ENCODE measurements at places on chromosomes 11 and 22.

DNA sequence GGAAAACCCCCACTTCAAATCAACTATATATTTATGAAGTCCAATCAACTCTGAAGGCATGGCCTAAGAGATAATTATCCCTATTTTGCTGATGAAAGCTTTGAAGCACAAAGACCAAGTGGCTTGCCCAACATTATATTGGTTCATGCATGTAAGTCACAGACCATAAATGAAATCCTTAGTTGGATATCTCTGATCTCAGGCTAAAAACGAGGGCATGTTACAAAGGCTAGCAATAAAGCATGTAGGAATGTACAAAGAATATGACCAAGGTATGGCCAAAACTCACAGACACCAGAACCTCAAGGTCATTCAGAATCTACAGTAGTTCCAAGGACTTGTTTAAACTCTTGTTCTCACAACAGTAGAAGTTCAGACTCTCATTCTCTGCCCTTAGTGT, 100.2 kb upstream of the SESN3 start:
- no peak for DNase-seq

- DNase-seq = no peak
Measured at GRCh38 chr22:22798232-22798616, 89.4 kb upstream of the IGLL5 start.

DNA sequence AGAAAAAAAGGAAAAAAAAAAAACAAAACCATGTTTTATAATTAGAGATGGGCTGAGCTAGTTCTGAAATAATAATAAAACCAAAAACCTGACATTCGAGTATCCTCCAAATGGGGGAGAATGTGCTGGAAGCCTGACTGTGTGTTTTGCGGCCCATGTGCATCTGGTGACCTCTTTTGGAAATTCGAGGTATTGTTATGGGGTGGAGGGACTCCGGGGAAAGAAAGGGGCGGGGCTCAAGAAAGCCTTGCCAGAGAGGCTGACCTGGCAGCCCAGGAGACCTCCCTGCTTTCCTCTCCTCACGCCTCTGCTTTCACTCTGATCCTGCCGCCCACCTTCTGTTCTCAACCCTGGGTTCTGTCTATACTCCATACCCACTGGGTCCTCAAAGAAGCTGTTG, 72.9 kb downstream of the CTTN start:
- DNase-seq = no peak

DNA sequence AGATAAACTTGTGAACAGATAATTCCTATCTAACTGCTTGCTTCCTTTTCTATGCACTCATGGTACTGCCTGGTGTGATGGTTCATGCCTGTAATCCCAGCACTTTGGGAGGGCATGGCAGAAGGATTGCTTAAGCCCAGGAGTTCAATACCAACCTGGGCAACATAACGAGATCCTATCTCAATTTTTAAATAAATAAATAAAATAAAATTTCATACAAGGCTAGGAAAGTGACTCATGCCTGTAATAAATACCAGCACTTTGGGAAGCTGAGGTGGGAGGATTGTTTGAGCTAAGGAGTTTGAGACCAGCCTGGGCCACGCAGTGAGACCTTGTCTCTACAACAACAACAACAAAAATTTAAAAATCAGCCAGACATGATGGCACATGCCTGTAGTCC, 166.6 kb downstream of the COMMD9 start:
- no peak for DNase-seq

GRCh38 chr11:114326776-114327175, 30.6 kb downstream of the NNMT start:
- no peak for DNase-seq

DNA sequence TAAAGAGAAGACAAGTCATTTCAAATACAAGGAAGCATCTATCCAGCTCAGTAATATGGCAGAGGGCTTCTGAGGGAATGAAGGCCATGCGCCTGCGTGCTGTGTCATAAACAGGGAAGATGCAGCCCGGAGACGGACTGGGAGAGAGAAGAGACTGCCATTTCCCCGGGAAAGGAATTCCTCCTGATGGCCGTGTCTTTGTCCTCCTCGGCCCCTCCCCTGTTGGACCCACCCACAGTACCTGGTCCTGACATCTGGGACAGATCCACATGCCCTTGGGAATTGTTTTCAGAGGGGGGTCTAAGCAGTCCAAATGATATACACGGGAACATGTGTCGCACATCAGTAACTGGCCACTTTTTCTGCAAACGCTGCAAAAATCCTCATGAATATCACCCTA, 15.5 kb downstream of the LARGE2 start:
- no peak for DNase-seq

DNA sequence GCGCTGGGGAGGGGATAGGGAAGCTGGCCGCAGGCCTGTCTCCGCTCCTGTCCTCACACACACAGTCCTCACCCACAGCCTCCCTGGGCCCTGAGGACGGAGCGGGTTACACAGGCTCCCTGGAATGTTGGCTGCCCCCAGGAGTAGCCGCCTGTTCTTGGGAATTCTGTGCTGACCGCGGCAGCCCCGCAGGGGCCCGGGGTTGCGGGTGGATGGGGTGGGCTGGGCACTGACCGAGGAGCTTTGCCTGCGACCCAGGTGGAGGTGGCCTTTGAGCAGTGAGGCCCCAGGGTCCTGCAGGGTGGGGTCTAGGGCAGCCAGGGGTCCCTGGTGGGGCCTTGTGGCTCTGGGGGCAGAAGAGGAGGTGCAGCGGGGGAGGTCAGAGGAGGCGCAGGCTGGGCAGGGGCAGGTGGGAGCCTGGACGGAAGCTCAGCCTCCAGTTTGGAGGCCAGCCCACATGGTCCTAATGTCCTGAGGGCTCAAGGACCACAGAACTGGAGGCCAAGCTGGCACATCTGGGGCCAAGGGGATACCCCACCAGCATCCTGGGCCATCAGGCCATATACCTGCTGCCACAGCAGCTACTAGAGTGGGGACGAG, 6.6 kb upstream of the MRGPRG start:
- no peak for DNase-seq

- no peak for DNase-seq
Measured at GRCh38 chr11:34671946-34672345, 51.1 kb downstream of the EHF start.

DNA sequence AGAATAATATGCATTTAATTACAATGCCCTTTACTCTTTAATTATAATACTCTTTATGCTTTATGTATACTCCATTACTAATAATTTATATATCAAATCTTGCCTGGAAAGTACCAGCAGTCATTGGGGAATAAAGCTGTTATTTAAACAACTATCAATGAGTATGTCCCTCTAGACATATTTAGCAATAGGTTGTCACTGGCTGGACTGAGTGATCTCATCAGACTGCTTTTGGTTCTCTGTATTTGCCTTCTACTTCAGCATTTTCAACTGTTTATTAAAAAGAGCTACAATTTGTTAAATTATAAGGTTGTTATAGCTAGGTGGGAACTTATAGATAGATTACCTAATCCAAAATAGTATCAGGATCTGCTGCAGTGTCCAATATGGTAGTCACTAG, 267.2 kb downstream of the DCDC1 start:
- no peak for DNase-seq

- DNase-seq = no peak
Measured at GRCh38 chr22:35335468-35335867, 35.8 kb downstream of the TOM1 start.

Data from stimulated activated naive CD4-positive, alpha-beta T cell (primary cell).